ENCODE measurements at places on chromosomes 6 and 20. TPM values are rescaled to one million over a fixed set of nuclear protein-coding genes. Genes with fewer than 3 reads are reported as not detected.

Gene C6orf58
- 0.18 TPM for total RNA-seq

- peak overlapping the region; percentile 76 for H3K27ac ChIP-seq
- H3K4me3 ChIP-seq = peak overlapping the region; percentile 95
- no peak for DNase-seq
- H3K36me3 ChIP-seq = peaks cover 42% of the 10 kb centered on the region
- no peaks in the 10 kb centered on the region for H3K27me3 ChIP-seq
Observed at GRCh38 chr20:49276161-49276960, 1.5 kb downstream of the ZNFX1 start.

- H3K36me3 ChIP-seq = no peaks in the 10 kb centered on the region
- peaks cover 40% of the 10 kb centered on the region for H3K4me1 ChIP-seq
- DNase-seq = no peak
- no peaks in the 10 kb centered on the region for H3K27me3 ChIP-seq
- no peak overlapping the region for H3K27ac ChIP-seq
- H3K4me3 ChIP-seq = no peak overlapping the region
Observed at GRCh38 chr6:14767226-14767625, 478.6 kb upstream of the JARID2 start.

DNA sequence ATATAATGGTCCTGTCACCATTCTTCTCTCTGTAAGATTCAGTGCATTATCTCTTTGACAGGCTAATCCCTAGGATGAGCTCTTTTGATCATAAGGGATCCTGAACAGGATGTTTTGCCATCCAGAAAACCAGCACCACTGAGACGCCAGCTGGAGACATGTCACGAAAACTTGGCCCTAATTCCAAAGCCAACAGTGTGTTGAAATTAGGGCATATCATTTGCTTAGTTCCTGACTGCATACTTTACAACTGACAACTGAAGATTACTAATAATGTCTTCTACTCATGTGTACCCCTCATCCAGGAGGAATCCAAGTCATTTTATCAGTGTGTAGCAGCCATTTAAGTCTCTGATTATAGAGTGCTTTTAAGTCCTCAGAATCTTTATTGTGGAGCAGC, 243.6 kb downstream of the KCNQ5 start:
- H3K4me3 ChIP-seq = no peak overlapping the region
- no peaks in the 10 kb centered on the region for H3K27me3 ChIP-seq
- H3K27ac ChIP-seq = no peak overlapping the region
- H3K36me3 ChIP-seq = no peaks in the 10 kb centered on the region

- H3K4me3 ChIP-seq = no peak overlapping the region
- no peak overlapping the region for H3K27ac ChIP-seq
- no peak for DNase-seq
- H3K4me1 ChIP-seq = no peaks in the 10 kb centered on the region
- no peaks in the 10 kb centered on the region for H3K27me3 ChIP-seq
Observed at GRCh38 chr6:166410426-166410935, 27.7 kb upstream of the MPC1 start.

DNA sequence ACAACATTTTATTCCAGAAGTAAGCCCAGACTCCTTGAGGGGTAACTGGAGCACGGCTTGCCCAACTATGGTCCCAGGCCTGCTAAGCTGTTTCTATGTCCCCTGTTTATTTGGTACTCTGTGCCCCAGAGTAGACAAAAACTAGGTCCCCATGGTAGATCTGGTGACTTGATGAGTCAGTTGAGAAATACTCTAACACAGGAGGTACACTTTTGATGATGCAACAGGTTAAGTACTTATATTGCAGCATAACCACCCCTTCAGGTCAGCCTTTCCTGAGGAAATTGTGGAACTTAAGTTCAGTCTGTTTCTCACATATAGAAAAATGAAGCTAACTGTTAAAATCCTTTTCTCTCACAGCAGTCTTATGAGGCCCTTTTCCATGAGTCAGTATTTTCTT, 19.6 kb downstream of the TTPAL start:
- H3K4me1 ChIP-seq = no peaks in the 10 kb centered on the region
- no peak overlapping the region for H3K4me3 ChIP-seq
- no peak overlapping the region for H3K27ac ChIP-seq
- peaks cover 29% of the 10 kb centered on the region for H3K36me3 ChIP-seq
- H3K27me3 ChIP-seq = no peaks in the 10 kb centered on the region

DNA sequence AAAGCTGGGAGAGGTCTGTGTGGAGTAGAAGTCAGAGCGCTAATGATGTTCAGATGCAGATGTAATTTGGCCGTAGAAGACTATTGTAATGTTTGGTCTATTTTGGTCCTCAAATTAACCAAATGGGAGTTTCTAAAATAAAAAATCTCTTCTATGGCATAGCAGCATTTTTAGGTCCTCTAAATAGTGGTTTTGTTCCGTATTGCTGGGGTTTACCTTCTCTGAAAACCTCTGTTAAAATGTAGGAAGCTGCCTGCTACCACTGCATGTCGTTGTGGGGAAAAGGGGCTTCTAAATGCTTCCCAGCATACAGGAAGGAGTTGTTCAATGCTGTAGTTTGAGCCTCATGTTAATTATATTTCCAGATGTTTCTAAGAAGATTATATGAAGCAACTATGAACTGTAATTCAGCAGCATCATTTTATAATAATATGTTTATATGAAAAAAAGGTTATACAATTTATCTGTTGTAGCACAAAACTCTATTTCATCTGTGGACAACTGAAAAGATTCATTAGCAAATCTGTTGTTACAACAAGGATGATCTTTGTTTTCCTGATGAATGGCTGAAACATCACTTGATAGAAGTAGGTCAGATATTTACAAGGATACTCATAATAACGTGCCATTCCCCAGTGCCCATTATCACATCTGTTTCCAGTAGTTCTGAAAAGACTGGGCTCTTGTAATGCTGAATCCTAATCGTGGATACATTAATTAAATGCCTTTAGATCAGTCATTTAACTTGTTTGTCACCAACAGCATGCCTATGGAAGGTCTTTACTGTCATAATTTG, 256.6 kb downstream of the TBC1D7 start:
- H3K36me3 ChIP-seq = no peaks in the 10 kb centered on the region
- no peaks in the 10 kb centered on the region for H3K4me1 ChIP-seq
- no peak overlapping the region for H3K4me3 ChIP-seq
- no peak overlapping the region for H3K27ac ChIP-seq
- no peak for DNase-seq

DNA sequence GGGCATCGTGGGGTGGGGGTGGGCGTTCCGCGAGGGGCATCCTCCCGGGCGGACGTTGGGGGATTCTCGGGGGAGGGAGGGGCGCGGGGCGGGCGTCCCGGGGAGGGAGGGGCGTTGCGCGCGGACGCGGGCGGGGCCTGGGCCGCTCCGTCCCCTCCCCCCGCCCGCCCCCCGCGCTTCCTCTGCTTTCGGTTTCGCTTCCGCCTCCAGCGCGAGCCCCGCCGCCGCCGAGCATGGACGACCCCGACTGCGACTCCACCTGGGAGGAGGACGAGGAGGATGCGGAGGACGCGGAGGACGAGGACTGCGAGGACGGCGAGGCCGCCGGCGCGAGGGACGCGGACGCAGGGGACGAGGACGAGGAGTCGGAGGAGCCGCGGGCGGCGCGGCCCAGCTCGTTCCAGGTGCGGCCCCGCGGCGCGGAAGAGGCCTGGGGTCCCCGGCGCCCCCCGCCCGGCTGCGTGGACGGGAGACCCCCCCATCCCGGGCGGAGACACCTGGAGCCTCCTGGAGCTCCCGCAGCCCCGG, at the start of gene OGFR:
Gene OGFR (plus strand): TSS at position 209 of the 528 bp plus-strand sequence. CDS start 25 bp downstream, at position 234.
- H3K27me3 ChIP-seq = no peaks in the 10 kb centered on the region
- H3K4me1 ChIP-seq = peaks cover 22% of the 10 kb centered on the region
- no peak for DNase-seq
- H3K36me3 ChIP-seq = peaks cover 6% of the 10 kb centered on the region
- H3K27ac ChIP-seq = peak within 1 kb of the TSS; percentile 94

- no peak for DNase-seq
- H3K36me3 ChIP-seq = peaks cover 6% of the 10 kb centered on the region
- peaks cover 46% of the 10 kb centered on the region for H3K4me1 ChIP-seq
- H3K4me3 ChIP-seq = no peak overlapping the region
Observed at GRCh38 chr6:75363304-75363703, 78.7 kb upstream of the TMEM30A start.
